ENCODE measurements at places on chromosomes 1 and 21. TPM values are rescaled to one million over a fixed set of nuclear protein-coding genes. Genes with fewer than 3 reads are reported as not detected.

Gene AQP10
- 0.09 TPM for polyA plus RNA-seq

Gene TMPRSS3
- 1.6 TPM for polyA plus RNA-seq

Gene RNU1-1
- polyA plus RNA-seq = not detected

Gene A3GALT2
- not detected for polyA plus RNA-seq

Gene SPRR2G
- polyA plus RNA-seq = not detected

Gene TNFRSF8
- 0.32 TPM for polyA plus RNA-seq

Gene IFNGR2
- 77.1 TPM for polyA plus RNA-seq

Gene PPIH
- 50.1 TPM for polyA plus RNA-seq

Gene VANGL2
- polyA plus RNA-seq = 31.7 TPM

Gene PDE4DIP
- polyA plus RNA-seq = 123 TPM

Gene ARHGEF11
- 36.7 TPM for polyA plus RNA-seq

Gene FAM151A
- polyA plus RNA-seq = 38.1 TPM

Gene CYP4A11
- 61.9 TPM for polyA plus RNA-seq

Gene SIM2
- polyA plus RNA-seq = 27.9 TPM

Gene CRB1
- 2.5 TPM for polyA plus RNA-seq

Gene VTCN1
- 25.1 TPM for polyA plus RNA-seq

Gene LAMB3
- polyA plus RNA-seq = 0.50 TPM

Gene FAAH
- 20.8 TPM for polyA plus RNA-seq

Gene C8A
- not detected for polyA plus RNA-seq

Gene OLIG1
- 0.90 TPM for polyA plus RNA-seq

Gene CLDN17
- not detected for polyA plus RNA-seq

Gene CFAP107
- 0.99 TPM for polyA plus RNA-seq

Gene DPT
- 0.12 TPM for polyA plus RNA-seq

Gene CYP4A22
- 5.0 TPM for polyA plus RNA-seq

Gene LIPI
- polyA plus RNA-seq = 0.68 TPM

Gene AGMAT
- polyA plus RNA-seq = 30.6 TPM

Gene SLC19A2
- 14.5 TPM for polyA plus RNA-seq

Gene BRDT
- polyA plus RNA-seq = not detected

Gene TRAF3IP3
- 1.2 TPM for polyA plus RNA-seq

Gene NOS1AP
- 9.6 TPM for polyA plus RNA-seq

Gene SLC1A7
- polyA plus RNA-seq = not detected

Gene ELAPOR1
- polyA plus RNA-seq = 1.5 TPM

Gene KIAA1614
- 5.8 TPM for polyA plus RNA-seq

Gene IPP
- 31.7 TPM for polyA plus RNA-seq

Gene SRGAP2
- polyA plus RNA-seq = 50.9 TPM

Gene DENND1B
- polyA plus RNA-seq = 12.6 TPM

Gene EBNA1BP2
- polyA plus RNA-seq = 71.7 TPM

Gene S100A8
- 9.8 TPM for polyA plus RNA-seq

Gene KRTAP11-1
- polyA plus RNA-seq = not detected

Gene PLA2G2A
- not detected for polyA plus RNA-seq

Gene PARP1
- polyA plus RNA-seq = 130 TPM

Data from renal cortex interstitium (tissue), 15 donors.